ENCODE measurements at places on chromosomes 5 and 9. TPM values are rescaled to one million over a fixed set of nuclear protein-coding genes. Genes with fewer than 3 reads are reported as not detected.

Gene GLRA1
- 0.22 TPM for total RNA-seq

DNA sequence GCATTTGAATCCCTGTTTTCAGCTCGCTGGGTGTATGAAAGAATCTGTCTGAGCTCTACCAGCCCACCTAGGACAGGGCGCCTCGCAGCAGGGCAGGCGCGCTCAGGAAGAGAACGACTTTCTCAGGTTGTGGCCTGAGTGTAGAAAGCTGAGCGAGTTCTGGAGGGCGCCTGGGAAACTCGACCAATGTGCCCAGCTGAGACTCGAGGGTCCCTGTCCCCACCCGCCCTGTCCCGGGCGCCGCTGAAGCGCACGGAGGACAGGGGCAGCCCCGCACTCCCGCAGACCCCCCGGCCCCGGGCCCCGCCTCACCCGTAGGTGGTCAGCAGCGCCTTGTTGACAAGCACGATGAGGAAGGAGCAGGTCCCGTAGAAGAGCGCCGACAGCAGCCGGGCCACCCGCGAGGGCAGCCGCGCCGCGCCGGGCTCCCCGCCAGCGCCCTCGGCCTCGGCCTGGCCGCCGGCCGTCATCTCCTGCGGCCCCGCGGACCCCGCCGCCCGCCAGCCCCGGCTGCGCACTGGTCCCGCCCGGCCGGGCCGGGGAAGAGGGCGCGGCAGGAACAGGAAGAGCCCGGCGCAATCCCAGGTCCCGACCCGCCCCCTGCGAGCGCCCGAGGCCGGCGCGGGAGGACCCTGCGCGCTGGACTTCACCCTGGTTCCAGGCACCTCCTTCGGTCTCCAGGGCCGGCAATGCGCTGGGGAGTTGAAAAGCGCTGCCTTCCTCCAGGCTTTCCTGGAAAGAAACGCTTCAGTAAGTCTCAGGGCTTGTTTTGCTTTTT, at the start of gene SLC35D2:
Gene SLC35D2, minus strand, starts transcription at position 547 of the 778 bp plus-strand sequence. Its CDS starts 77 bp downstream, at position 470.
- peak; percentile 69 for DNase-seq

DNA sequence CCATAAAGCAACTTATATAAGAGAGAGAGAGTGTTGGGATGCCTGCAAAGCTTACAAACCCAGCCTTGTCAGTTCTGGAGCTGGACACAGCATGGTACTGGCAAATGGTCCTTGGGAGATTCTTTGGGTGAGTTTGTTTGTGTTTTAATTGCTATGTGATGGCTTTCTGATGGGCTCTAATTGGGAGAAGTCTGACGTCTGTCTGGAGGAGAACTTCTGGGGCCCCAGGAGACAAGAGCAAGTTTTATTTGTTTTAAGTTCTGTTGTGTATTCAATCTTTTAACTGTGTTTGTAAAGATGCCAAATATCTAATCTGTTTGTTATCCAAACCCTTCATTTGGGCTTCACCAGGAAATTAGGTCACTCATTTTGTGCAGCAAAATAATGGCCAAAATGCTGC, 50.3 kb upstream of the AFAP1L1 start:
- no peak for DNase-seq

GRCh38 chr9:72675586-72675985, 154.2 kb downstream of the TMC1 start:
- DNase-seq = no peak

- no peak for DNase-seq
These were observed 76.4 kb downstream of the NDFIP1 start for GRCh38 chr5:142184988-142185387.

DNA sequence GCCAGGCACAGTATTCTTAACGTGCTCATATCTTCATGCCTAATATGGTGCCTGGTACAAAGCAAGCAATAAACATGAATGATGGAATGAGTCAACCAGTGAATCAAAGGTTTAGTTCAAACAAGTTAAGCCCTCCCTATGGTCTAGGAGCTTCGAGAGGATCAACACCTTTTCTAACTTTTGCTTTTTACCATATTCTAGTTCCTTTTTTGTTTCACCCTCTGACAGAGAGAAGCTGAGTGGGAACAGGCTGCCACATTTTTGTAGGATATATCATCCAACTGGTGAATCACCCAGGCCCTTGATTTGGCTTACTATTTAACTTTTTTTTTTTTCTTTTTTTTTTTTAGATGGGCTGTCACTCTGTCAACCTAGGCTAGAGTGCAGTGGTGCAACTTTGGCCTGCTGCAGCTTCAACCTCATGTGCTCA, 39.3 kb upstream of the TNC start:
- DNase-seq = no peak

GRCh38 chr9:125513668-125514413, 193.2 kb downstream of the MAPKAP1 start:
- DNase-seq = no peak

GRCh38 chr9:119609277-119609971, 240.2 kb upstream of the BRINP1 start:
- no peak for DNase-seq

DNA sequence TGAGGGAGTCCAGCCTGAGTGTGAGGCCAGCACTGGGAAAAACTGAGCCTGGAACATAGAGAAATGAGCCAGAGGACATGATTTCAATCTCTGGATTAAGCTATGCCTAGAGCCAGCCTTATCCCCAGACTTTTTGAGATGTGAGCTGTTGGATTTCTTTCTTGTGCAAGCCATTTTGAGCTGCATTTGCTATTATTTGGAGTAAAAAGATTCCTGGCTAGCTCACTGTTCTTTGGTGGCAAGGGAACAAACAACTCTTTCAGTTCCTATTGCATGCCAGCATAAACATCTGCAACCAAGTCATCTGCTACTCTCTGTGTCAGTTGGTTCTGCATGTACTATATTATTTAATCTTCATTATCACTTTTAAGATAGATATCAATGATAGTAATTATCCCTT, 70.1 kb upstream of the MAN2A1 start:
- no peak for DNase-seq

Gene SV2C
- 17.8 TPM for total RNA-seq

Gene HMCN2
- 9.3 TPM for total RNA-seq

Data from glutamatergic neuron (in vitro differentiated cells).